ENCODE measurements at places on chromosomes 1 and 21. TPM values are rescaled to one million over a fixed set of nuclear protein-coding genes. Genes with fewer than 3 reads are reported as not detected.
A peak's percentile ranks its signal among the peaks of the same experiment; 100 is the strongest.

DNA sequence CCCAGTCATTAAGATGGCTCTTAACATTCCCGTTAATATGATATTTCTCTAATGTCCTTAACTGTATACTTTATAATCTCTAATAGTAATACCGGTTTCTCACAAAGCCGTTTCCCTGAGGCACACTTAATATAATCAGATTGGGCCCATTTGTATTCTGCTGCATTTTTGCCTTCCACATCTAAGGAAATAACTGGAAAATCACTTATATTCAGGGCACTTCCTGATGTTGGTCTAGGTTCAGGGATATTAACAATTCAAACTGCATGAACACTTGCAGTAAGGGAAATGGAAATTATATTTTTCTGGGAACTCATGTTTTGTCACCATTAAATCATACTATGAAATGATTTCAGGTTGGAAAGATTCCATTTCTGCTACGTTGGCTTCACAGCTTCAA is 119.8 kb downstream of the TPR start:
- no peak overlapping the region for H3K27ac ChIP-seq
- no peaks in the 10 kb centered on the region for H3K27me3 ChIP-seq
- H3K4me3 ChIP-seq, result no peak overlapping the region
- H3K4me1 ChIP-seq, result no peaks in the 10 kb centered on the region
- no peaks in the 10 kb centered on the region for H3K36me3 ChIP-seq
- no peak for DNase-seq

DNA sequence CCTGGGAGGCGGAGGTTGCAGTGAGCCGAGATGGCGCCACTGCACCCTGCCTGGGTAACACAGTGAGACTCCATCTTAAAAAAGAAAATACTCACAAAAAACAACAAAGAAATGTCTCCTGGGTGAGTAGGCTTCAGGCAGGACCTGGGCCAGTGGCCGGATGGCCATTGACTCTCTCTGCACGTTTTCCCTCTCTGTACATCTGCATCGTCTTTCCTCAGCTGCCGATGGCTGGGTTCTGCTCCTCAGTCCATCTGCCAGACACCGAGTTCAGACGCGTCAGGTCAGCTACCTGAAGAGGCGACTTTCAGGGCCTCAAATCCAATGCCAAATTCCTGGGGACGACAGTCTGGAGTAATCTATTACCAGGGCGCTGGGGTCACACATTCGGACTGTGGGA is 199.3 kb downstream of the CAMTA1 start:
- no peaks in the 10 kb centered on the region for H3K4me1 ChIP-seq
- H3K27me3 ChIP-seq, result no peaks in the 10 kb centered on the region
- no peak overlapping the region for H3K4me3 ChIP-seq
- DNase-seq, result no peak
- H3K27ac ChIP-seq, result no peak overlapping the region
- no peaks in the 10 kb centered on the region for H3K36me3 ChIP-seq

GRCh38 chr1:223711747-223712193 is 569 bp upstream of the CAPN2 start:
- H3K4me3 ChIP-seq, result peak overlapping the region; percentile 46
- H3K4me1 ChIP-seq, result peaks cover 35% of the 10 kb centered on the region
- H3K27ac ChIP-seq, result peak overlapping the region; percentile 68

- no peak overlapping the region for H3K27ac ChIP-seq
- H3K4me3 ChIP-seq, result no peak overlapping the region
- no peaks in the 10 kb centered on the region for H3K36me3 ChIP-seq
- peaks cover 11% of the 10 kb centered on the region for H3K27me3 ChIP-seq
- H3K4me1 ChIP-seq, result no peaks in the 10 kb centered on the region
Measured at GRCh38 chr1:244074559-244075171, 23.6 kb downstream of the ZBTB18 start.

The PCAT6 gene
- 0.51 TPM for total RNA-seq

The TMEM201 gene
- 2.8 TPM for total RNA-seq

The FCRL6 gene
- not detected for total RNA-seq
